ENCODE measurements at places on chromosomes 6 and 20. TPM values are rescaled to one million over a fixed set of nuclear protein-coding genes. Genes with fewer than 3 reads are reported as not detected.

The PREP gene
- total RNA-seq: 42.7 TPM

The PCK1 gene
- not detected for total RNA-seq

The MAP3K4 gene
- total RNA-seq: 43.4 TPM

DNA sequence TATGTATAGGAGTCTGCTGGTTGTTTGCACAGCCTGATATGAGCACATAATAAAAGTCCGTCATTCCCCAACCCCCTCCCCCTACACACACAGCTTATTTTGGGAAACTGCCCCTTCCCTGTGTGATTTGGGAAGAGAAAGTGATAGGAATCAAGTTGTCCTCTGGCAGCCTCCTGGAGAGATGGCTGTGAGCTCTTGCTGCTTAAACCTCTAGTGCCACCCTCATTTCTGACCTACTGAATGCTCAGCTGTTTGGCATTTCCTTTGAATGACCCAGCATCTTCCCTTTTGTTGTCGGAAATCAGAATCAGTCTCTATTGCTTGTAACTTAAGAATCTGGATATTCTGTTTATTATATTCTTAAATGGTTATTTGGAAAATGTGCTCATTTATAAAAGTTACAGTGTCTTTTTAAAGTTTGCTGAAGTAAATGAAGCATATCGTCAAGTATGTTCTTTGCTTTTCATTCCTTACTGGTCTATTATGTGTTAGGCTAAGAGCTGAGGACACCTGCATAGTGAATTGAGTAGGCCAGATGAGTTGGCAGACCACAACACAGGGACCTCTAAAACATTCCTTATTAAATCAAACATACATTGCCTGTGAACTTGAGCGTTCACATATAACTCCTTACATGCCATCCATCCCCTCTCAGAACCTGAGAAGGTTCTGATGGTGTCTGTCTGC, 5.5 kb downstream of the RWDD2A start:
- no peak for DNase-seq

- no peak for DNase-seq
These were observed 29.8 kb upstream of the PKIG start for GRCh38 chr20:44552568-44552949.

DNA sequence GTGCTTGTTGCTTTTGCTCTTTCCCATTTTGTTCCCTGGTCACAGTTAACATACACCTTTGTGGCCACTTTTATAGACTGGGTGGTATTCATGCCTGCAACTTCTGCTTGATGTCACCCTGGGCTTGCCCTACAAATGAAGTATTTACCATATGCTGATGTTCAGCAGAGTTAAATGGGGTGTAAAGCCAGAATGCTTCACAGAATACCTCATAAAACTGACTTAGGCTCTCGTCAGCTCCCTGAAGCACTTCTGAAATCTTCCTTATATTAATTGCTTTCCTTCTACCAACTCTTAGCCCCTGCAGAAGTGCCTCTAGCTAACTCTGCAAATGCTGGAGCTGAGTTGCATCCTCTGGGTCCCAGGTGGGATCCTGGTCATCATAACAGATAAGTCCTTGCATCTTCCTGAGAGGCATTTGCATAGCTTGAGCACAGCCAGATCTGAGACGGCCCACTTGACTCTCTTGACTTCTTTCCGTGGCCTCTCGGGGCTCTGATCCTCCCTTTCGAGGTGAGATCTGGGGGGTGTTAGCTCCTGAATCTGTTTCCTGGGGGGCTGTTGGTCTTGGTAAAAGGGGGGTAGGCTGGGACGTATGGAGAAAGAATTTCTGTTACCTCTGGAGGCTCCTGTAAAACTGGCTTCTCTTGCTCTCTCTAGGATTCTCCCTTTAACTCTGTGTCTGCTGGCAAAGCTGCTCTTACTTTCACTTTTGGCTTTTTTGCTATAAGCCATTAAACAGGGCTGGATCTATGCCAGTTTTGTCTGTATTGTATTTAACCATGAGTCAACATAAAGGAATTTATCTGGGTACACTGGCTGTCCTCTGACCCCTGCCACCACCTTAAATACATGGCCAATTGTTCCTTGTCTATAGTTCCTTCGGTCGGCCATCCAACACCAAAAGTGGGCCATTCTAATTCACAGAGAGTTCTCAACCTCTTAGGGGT, 223.0 kb upstream of the SYNCRIP start:
- DNase-seq: no peak

DNA sequence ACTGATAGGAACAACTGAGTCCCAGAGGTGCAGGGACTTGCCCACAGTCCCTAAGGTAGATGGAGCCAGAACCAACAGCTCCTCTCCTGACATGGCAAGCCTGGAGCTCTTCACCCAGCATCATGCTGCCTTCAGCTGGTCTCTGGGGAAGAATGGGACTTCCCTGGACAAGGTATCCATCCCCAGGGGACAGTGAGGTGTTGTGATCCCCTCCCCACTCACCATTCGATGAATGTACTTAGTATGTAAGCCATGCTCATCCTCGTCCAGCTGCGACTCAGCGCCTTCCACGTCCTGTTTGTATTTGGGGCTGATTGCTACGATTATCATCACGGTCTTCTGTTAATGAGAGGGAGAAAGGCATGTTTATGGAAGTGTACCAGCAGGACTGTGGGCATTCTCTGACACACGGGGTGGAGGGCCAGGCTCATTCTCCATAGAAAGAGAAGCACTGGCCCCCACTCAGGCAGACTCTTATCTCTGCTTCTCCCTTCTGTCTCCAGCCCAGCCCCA, 39.4 kb downstream of the TRAF3IP2 start:
- no peak for DNase-seq

DNA sequence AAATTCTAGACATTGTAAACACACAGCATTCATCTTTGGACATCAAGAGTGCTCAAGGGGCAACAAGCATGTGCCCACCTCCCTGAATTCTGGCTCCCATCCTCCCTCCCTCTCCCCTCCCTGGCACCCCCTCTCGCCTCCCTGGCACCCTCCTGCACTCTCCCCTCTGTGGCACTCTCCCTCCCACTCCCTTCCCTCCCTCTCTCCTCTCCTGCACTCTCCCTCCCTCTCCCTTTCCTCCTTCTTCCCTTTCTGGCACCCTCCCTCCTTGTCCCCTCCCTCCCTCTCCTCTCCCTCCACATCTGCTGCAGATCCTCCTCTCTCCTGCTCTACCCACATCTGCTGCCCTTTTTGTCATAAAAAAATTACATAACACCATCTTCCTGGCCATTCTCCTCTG, 113.0 kb upstream of the SLC22A23 start:
- no peak for DNase-seq

DNA sequence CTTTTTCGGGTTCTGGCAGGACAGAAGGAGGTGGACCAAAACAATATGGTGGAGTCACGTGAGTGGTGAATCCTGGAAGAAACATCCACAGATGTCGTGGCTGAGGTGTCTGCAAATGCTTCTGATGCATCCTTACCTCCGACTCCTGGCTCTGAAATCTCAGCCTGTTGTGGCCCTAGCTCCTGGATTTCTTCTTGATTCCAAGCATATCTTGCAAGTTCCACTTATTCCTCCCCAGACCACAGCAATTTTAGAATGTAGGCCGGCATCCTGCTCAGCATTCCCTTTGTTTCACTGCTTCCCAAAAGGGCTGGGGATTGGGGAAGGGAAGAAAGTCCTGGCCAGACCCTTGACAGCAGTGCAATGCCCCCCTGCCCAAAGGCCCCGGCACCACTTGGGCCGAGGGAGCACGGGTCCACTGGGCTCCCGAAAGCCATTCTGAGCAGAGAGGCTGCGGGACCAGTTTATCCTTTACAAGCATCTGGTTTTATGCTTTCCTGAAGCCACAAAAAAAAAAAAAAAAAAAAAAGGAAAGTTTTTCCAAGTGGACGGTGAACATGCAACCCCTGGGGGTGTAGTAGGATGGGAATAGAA, 200.9 kb upstream of the RNF24 start:
- no peak for DNase-seq

GRCh38 chr20:3681931-3682781, at the start of gene ADAM33:
TSS of gene ADAM33 (minus strand) at chr20:3682010. CDS start at chr20:3682004, 6 bp downstream.
- DNase-seq: no peak

Data from activated CD4-positive, alpha-beta memory T cell treated with anti-CD3 and anti-CD28 coated beads for 36 hours (primary cell).